Stimulated activated CD4-positive, alpha-beta T cell treated with anti-CD3 and anti-CD28 coated beads, Interleukin-2, amount 100 ng/mL, for 48 hours (primary cell): ENCODE measurements at places on chromosomes 6 and 20.

DNA sequence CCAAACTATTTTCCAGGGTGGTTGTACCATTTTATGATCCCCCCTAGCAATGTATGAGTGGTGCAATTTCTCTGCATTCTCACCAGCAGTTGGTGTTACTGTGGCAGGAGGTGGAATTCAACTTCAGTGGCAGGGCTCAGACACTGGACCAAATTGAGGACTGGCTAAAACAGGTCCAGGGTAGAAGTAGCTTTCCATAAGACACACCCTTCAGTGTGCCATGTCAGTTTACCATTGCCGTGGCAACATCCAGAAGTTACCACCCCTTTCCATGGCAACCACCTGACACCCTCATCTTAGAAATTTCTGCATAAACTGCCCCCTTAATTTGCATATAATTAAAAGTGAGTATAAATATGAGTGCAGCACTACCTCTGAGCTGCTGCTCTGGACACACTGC lies 180.7 kb upstream of the GGTLC1 start:
- no peak for DNase-seq

DNA sequence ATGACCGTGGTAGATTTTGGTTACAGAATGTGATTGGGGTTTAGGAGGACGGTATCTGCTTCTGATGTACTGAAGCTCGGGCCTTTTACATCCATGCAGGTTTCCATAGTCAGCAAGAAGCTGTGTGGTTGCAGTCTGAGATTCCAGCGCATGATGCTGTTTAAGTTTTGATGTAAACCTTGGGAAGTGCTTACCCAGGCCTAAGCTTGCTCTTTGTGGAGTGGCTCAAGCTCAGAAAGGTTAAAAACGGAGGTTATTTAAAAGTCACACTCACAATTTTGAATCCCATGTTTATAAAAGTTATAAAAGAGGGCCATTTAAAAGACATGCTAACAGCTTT lies 121.4 kb downstream of the TIAM2 start:
- DNase-seq: no peak

GRCh38 chr20:46357030-46357514 lies 48.8 kb upstream of the CDH22 start:
- no peak for DNase-seq

- DNase-seq: no peak
Observed at GRCh38 chr20:61125546-61126180, 126.4 kb upstream of the CDH4 start.

GRCh38 chr20:50338479-50339391 lies 148.1 kb downstream of the CEBPB start:
- DNase-seq: peak; percentile 65

DNA sequence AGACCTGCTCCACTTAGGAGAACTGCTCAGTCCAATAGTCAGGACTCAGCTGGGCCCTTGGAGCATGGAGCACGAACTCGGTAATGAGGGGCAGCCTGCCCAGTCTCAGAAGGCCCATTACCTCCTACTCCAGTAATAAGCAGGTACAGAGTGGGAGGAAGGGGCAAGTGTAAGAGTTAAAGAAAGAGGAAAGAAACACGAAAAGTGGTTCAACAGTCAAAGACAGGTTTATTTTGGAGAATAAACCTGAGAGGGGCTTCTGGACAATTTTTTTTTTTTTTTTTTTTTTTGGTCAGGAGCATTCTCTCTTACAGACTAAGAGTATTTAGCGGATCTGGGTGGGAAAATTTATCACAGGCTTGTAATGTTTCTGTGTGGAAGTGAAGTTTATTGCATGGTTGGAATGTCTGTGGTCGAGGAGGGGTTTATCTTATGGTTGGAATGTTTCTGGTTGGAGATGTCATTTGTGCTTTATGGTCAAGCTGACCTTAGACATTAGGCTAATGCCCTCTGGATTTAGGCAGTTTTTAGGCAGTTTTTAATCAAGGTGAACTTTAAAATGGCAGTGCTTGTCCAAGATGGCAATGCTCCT lies 340.1 kb downstream of the BCKDHB start:
- no peak for DNase-seq

GRCh38 chr6:3862038-3862437 lies 12.9 kb downstream of the FAM50B start:
- no peak for DNase-seq

- no peak for DNase-seq
Observed at GRCh38 chr6:25392372-25392771, 113.2 kb downstream of the CARMIL1 start.

DNA sequence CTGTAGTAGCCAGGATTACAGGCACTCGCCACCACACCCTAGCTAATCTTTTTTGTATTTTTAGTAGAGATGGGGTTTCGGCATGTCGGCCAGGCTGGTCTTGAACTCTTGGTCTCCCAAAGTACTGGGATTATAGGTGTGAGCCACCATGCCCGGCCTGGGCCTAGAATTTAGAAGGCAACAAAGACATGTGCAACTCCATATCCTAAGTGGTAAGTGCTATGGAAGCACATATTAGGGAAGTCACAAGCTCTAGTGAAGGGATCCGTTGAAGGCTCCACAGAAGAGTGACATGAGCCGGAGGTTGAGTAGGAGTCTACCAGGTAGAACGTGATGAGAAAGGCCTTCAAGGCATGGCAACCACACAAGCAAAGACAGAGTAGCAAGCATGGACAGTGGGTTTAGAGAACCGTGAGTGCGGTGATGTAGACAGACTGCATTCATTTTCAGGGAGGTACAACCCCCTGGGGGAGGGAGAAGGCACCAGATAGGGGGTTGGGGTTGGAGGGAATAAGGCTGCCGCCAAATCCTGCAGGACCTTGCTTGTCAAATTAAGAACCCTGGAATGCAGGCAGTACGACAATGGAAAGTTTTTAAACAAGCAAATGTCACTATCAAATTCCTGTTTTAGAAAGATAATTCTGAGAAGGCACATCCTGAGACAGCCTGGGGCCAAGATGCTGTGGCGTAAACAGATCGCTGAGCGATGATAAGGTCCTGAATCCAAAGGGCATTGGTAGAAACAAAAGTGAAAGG lies 50.2 kb downstream of the ARHGAP18 start:
- no peak for DNase-seq
